ENCODE measurements at places on chromosomes 1 and 21.

DNA sequence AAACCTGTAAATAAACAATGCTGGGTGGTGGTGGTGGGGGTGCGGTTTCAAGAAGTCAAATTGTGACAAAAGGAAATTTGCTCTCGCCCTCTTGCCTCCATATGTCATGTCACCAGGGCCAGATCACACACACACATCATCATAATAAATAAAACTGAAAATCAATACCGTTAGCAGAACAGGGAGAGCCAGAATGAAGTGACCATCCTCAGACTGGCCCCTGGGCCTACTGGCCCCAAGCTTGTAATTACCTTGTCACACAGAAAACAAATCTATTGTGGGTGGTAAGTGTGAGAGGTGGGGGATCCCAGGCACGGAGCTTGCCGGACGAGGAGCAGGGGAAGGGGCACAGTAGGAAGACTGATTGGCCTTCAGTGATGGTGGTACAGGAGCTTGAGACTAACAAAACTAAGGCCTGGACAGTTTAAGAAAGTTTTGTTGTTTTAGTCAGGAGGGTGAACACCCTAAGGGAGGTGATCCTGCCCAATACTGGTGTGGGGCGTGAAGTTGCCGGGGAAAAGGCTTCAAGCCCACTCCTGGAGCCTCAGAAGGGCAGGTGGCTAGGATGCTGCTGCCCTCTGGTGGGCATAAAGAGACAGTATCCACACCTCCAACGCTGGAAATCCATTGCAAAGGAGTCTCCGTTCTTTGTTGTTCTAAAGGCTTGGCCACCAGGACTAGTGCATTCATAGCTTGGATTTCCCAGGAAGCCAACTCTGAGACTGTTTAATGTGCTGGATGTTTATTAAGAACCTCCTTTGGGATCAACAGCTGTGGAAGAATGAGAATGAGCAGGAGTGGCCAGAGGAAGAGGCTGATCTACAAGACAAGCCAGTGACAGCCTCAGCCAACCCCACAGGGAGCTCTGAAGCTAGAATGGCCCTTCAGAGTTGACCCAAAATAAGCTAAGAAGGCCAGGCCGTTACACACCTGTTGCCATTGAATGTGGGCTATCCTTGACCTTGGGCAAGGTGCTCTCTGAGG is 8.1 kb upstream of the C1orf216 start:
- no peak for DNase-seq

DNA sequence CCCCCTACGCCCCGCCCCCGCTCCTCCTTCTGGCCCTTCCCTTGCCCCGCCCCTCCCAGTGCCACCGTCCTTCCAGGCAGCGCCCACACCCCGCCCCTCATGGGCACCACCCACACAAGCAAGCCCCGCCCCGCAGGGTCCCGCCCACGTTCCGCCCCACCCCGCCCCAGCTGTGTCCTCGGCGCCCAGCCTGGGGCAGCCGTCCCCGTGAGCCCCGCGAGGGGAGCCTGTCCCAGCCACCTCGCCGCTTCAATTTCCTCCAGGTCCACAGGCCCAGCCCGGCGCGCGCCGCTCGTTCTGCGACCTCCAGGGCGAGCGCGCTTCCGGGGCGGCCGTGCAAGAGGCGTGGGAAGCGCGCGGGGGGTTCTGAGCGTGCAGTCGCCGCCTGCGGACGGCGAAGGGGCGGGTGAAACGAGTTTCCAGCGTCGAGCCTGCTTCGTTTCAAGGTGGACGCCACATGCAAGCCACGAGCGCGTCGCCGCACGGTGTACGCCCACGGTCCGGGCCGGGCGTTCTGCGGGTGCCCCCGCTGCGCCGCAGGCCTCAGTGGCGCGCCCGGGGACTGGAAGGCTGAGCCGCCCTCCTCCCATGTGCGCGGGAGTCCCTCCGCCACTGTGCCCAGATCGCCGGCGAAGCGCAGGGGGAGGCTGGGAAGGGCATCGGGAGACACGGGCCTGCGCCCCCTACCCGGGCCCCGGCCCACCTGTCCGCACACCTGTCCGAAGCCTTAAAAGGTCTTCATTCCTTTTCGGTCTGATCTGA is 10.8 kb upstream of the FAAP20 start:
- DNase-seq, result no peak

DNA sequence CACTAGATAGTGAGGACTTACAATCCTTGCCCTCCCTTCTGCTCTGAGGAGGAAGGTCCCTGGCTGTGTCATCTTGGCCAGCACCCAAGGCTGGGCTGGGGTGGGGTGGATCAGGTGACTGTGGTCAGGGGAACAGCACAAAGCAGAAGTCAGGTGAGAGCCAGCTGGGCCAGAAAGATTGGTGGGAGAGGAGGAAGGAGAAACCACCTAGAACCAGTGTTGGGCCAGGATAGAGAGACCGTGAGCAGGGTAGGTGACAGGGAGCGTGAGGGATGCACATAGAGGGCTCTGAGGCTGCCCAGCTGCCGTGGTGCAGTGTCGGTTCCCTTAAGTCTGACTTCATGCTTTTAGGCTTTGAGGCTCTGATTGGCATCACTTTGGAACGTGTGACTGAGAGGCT is 22.7 kb downstream of the NCF2 start:
- DNase-seq, result no peak

DNA sequence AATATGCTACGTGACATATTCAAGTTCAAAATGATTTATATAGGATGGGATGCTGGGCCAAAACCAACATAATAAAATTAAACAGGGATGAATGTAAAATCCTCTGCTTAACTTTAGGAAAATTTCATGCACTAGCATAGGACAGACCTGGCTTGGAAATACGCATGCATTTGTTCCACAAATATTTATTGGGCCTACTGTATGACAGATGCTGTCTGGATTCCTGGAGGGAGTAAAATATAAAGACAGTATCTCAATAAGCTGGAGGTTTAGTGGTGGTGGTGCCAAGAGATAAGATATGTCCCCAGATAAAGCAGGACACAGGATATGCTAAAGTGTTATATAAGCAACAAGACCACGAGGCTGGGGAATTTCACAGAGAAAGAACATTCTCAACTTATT is 15.1 kb downstream of the RCSD1 start:
- no peak for DNase-seq

DNA sequence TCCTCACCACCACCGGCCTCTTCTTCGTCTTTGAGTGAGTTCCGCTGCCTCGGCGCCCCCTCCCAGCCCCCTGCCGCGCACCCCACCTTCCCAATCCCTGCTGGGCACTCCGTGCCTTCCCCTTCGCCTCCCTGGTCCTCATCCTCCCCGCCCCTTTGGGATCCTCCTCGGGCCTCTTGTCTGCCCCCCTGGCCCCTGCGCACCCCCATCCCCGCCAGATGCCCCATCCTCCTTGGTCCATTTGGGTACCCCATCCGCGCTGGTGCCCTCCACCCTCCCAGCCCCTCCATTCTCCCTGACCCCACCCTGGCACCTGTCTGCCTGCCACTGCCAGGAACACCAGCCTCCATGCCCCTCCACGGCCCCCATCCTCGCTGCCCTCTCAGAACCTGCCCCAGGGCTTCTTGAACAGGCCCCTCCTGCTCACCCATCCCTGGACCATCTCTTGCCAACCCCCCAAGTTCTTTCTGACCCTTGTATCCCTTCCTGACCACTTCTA is 667 bp downstream of the ZDHHC18 start:
- no peak for DNase-seq

All from chondrocyte (in vitro differentiated cells).